Activated CD8-positive, alpha-beta memory T cell treated with anti-CD3 and anti-CD28 coated beads for 4 hours (primary cell): ENCODE measurements at places on chromosomes 4 and X.

GRCh38 chrX:17412692-17413091 is 37.7 kb downstream of the NHS start:
- DNase-seq: no peak

GRCh38 chrX:45138525-45138924 is 62.2 kb downstream of the DIPK2B start:
- no peak for DNase-seq

GRCh38 chrX:84046403-84046984 is 141.5 kb downstream of the RPS6KA6 start:
- DNase-seq: no peak

DNA sequence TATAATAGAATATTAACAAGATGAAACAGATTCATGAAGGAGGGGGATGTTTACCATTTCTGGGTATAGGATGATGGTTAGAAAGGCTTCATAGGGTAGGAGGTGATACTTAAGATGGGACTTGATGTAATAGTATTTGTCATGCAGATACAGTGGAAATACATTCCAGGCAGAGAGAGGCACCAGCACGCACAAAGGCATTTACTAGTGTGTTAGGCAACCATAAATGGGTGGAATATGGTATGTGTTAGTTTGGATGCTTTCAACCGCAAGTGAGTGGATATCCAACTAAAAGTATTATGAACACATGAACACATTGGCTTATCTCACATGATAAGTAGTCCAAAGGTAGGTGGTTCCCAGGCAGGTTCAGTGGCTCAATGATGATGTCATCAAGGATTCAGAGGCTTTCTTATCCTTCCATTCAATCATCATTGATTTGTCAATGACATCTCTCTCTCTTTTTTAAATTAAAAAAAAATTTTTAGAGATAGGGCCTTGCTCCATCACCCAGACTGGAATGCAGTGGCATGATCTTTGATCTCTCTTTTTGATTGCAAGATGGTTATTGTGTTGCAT is 12.7 kb upstream of the STARD8 start:
- DNase-seq: no peak

GRCh38 chrX:129982300-129983251 is at the start of gene BCORL1:
Gene BCORL1, plus strand, starts transcription at chrX:129982635. Its CDS starts 22,597 bp downstream, at chrX:130005232.
- DNase-seq: peak; percentile 70

- no peak for DNase-seq
Measured at GRCh38 chr4:80732010-80732409, 298.5 kb upstream of the BMP3 start.

DNA sequence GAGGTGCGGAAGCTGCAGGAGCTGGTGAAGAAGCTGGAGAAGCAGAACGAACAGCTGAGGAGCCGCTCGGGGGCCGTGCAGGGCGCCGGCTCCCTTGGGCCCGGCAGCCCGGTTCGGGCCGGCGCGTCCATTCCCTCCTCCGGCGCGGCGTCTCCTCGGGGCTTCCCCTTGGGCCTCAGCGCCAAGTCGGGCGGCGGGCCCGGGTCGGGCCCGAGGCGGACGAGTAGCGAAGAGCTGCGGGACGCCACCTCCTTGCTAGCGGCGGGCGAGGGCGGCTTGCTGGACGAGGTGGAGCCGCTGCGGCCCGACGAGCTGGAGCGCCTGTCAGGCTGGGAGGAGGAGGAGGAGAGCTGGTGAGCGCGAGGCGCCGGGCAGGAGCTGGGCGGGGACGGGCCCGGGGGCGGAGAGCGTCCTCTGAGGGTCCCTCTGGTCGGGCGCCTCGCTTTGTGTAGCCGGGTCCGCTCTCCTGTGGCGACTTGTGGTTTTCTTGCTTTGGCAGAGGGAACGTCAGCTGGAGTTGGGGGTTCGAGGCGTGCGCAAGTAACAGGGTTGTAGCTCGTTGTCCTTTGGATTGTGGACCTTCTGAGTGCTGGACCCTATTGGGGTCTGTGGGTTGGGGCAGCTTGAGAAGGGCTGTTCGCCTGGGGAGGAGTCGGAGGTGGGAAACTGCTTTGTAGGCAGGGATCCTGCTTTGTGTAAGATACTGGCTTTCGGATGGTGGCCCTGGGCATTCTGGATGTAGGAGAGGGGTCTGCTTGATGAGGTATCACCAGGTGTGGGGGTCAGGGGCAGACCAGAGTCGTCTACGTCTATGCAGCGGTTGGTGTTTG is 662 bp downstream of the SLAIN2 start:
- peak; percentile 10 for DNase-seq

GRCh38 chr4:61877266-61877665 is 677.1 kb downstream of the ADGRL3 start:
- no peak for DNase-seq
